GM03348 (cell line): ENCODE measurements at places on chromosomes 1 and 21.

- DNase-seq, result peak; percentile 82
These were observed 1.7 kb downstream of the PTGFR start for GRCh38 chr1:78492386-78492950.

GRCh38 chr1:111778541-111779051, 22.9 kb downstream of the DDX20 start:
- DNase-seq, result peak; percentile 70

DNA sequence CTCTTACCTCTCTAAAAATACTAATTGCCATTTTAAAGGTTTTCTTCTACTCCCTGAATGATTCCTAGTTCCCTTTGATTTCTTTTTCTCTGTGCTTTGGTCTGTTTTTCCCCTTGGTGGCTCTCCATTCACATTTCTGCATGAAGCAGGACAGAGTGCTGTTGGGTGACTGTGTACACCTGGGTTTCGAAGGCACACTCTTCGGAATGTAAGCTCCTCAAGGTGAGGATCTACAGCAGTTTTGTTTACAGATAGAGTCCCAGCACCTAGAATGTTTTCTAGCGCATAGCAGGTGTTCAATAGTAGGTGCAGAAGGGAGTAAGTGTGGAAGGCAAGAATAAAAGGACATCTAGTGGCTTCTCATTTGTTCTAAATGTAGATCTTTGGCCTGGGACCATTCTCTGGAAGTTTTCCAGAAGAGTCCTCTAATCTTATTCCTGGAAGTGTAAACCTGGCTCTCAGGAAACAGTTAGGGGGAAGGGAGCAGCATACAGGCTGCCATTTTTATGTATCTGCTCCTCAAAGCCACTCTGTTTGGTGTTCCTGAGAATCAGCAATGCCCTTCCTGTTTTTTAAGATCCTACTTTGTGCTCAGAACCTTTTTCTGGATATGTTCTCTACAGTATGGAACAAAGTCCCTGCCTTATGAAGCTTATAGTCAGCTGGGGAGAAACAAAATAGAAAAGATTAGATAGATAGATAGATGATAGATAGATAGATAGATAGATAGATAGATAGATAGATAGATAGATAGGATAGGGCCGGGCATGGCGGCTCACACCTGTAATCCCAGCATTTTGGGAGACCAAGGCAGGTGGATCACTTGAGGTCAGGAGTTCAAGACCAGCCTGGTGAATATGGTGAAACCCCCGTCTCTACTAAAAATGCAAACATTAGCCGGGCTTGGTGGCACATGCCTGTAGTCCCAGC, 22.8 kb upstream of the EFNA1 start:
- DNase-seq, result no peak

GRCh38 chr1:113565621-113566020, 175.3 kb downstream of the MAGI3 start:
- DNase-seq, result no peak

GRCh38 chr1:163535401-163535800, 213.6 kb downstream of the NUF2 start:
- DNase-seq, result no peak

DNA sequence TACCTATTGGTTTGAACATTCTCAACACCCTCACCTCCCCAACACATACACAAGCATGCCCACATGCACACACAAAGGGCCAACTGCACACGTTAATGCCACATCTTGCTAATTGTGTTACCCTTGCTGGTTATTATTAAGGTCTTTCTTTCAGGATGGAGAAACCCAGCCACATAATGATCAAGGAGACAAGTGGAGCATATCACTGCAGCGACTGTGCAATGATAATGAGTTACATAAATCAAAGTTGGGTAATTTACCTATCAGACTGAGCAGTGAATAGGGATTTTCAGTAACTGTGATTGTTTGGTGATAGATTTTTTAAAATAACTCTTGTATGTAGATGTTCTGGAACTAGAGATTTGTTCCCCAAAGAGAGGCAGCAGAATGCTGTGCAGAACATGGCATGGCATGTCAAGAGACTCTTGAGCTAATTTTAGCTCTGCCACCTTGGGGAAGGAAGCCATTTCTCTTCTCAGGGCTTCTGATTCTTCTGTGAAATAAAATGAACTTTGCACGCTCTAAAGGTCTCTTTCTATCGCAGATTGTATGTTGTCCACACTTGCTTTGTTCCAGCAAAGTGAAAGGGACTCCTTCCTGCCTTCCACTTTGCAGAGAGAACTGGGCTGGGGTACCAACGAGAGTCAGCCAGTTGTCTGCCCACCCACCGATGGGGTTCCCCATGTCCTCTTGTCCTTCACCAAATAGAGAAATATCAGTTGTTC, 126.0 kb upstream of the CAMK1G start:
- DNase-seq, result no peak

- no peak for DNase-seq
These were observed 180.2 kb upstream of the MAP1LC3C start for GRCh38 chr1:242178924-242179708.

DNA sequence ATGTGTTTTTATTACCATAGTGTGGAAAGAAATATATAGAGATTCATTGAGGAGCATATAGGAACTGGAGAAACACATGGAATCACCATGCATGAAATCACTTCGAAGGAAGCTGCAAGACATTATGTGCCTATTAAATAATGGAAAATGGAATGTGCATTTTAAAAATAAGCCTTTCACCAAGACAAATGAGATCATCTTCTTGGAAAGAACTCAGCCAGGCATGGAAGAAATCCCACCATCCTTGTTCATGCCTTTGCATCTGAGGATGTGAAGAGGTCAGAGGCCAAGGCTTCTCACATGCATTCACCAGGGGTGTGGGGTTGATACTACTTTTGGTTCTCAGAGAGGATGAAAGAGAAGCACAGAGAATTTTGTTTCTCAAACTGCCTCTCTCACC, 50.0 kb downstream of the C1orf198 start:
- no peak for DNase-seq

- no peak for DNase-seq
These were observed 3.6 kb downstream of the ZC3H12A start for GRCh38 chr1:37477946-37478345.

DNA sequence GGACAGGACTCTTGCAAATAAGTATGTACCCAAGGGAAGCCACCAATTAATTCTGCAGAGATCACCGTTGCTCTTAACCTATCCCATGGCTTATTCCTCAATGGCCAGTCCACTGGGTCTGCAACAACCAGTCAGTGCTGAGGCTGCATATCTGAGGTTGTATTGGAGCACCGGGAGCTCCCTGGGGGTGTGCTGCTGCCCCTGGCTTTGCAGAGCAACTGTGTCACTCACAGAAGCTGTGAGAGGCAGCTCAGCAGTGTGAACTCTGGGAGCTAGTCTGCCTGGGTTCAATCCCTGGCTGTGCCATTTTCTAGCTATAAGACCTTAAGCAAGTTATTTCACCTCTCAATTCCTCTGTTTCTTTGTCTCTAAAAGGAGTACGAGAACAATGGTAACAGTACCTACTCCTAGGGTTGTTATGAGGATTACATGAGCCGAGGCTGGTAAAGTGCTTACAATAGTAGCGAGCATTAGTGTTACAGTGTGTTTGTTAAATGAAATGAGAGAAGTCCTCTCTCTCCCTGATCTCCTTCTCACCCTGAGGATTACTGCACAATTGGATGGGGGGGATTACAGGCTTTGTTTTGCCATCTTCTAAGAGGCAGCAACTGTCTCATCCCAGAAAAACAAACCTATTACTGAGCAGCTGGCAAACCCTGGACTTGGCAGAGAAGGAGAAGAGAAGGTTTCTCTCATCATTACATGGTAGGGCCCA, 3.6 kb downstream of the RXRG start:
- DNase-seq, result no peak

GRCh38 chr1:199182186-199182843, 543.5 kb downstream of the PTPRC start:
- DNase-seq, result no peak

DNA sequence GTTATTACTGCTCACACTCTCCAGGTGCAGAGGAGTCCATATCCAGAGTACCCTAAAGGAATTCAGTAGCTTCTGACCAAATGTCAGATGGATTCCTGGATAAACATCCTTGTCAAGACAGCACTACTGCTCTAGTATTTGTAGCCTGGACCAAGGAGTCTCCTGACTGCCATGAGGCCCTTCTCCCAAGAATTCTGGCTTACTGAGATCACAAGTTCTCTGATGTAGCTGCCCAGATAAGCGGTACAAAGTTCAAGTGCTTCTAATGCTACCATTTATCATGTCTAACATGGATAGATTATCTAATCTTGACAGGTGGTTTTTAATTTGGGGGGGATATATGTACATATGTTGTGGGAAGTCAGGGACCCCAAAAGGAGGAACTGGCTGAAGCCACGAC, 196.6 kb upstream of the HMCN1 start:
- DNase-seq, result no peak

DNA sequence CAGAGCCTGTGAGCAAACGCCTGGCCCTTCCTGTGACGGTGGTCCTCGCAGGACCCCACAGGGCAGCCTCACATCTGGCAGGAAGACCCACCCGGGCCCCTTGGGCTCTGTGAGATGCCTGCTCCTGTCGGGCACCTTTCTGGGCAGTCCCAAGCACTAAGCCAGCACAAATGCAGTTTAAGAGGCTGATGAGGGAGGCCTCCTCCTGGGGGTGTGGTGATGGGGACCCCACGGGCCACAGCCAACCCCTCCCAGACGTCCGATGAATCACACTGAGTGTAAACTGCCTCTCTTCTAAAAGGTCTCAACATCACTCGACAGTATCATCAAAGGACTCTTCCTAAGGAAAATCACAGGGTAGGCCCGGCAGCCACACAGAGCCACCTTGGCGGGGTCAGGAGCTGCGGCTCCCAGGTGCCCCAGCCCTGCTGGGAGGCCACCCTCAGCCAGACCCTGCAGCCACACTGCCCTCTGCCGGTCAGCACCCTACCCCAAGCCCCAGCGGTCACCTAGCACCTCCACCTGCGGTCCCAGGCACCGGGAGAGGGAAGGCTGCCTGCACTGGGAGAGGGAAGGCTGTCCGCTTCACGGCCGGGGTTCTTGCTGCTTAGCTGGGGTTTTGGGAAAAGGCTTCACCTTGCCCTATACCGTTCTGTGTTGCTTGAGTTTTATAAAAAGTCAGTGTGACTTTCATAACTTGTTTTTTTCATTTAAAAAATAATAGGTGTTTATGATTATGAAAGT, 3.9 kb upstream of the PRKCZ start:
- DNase-seq, result peak; percentile 67

DNA sequence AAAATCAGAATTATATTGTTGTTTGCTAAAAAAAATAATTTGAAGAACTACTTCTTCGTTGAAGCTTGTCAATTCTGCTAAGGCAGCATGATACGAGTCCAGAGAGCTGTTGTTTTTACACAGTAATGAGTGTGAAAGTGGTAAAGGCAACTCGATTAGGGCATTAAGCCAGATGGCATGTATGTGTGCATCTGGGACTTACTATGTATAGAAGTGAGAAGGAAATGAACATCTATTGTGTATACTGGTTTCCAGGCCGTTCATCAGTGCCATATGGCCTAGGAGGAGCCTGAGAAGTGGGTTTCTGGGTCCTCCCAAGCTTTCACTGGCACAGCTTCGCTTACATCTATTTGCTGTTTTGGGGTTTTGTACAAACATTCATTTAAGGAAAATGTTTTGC, 5.7 kb downstream of the CTPS1 start:
- no peak for DNase-seq

GRCh38 chr1:243642936-243643335, 207.1 kb downstream of the AKT3 start:
- peak; percentile 7 for DNase-seq

DNA sequence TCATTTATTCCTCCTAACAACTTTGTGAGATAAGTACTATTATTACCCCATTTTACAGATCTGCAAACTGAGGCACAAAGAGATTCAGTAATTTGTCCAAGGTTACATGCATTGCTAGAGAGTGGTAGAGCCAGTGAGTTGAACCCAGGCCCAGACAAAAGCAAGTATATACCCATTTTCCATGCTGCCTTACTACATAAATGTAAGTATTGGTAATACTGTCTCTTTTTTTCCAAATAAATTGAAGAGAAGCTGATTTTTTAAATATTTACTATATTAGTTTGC, 33.8 kb upstream of the IRF2BP2 start:
- no peak for DNase-seq
